ENCODE measurements at places on chromosomes 6 and 20. TPM values are rescaled to one million over a fixed set of nuclear protein-coding genes. Genes with fewer than 3 reads are reported as not detected.

HTR1E gene
- total RNA-seq: not detected

GRIK2 gene
- total RNA-seq: not detected

DNA sequence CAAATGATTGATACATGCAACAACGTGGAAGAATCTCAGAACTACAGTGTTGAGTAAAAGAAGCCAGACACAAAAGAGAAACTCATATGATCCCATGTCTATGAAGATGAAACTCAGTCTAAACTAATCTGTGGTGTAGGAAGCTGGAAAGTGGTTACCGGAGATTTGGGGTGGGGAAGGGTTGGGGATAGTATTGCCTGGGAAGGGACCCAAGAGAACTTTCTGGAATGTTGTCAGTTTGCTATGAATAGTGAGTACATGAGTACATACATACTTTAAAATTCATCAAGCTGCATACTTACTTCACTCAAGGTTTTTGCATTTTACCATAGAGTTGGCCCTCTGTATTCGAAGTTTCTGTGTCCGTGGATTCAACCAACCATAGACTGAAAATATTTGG, 106.0 kb downstream of the SAMD5 start:
- DNase-seq: no peak

DNA sequence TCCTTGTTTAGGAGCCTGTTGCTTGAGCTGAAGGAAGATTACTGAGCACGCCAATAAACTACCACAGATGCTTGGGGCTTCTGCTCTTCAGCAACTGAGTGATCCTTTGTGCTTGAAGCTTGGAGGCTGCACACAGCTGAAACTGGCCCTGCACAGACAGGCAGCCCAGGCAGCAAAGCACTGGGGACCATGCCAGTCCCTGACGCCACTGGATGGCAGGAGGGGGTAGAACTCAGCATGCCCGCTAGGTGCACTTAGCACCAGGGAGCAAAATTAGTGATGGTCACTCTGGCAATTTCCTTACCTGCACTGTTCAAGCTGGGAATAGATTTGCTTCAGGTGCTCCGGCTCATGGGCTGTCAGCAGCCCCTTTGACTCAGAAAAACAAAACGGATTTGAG, 91.5 kb downstream of the FAM50B start:
- no peak for DNase-seq

- DNase-seq: no peak
Observed at GRCh38 chr6:152598901-152599537, 38.1 kb downstream of the SYNE1 start.

GRCh38 chr6:81086991-81087390, 665.5 kb downstream of the TENT5A start:
- DNase-seq: no peak

GRCh38 chr6:151763938-151764680, 43.4 kb upstream of the ESR1 start:
- peak; percentile 17 for DNase-seq

TRIM10 gene
- total RNA-seq: 2.1 TPM

- DNase-seq: no peak
Observed at GRCh38 chr6:108951351-108951953, 103.2 kb downstream of the ARMC2 start.

MEP1A gene
- total RNA-seq: not detected

ZNF311 gene
- total RNA-seq: 1.2 TPM

DNA sequence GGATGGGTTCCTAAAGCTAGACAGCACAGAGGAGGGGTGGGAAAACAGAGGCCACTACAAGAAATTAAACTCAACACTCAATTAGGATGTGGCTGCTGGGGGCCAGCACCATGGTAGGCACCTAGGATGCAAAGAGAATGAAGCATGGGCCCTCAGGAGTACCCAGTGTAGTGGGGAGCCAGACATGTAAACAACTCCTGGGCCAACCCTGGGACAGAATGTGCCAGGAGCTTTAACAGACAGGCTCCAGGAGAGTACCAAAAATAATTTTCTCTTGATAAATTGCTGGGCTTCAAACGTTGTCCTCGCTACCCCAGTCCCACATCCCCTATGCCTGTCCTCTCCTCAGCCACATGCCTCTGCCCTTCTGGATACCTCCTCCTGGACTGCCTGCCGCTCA, 1.7 kb downstream of the TMEM151B start:
- DNase-seq: no peak

SLC17A2 gene
- not detected for total RNA-seq

MEI4 gene
- not detected for total RNA-seq

DNA sequence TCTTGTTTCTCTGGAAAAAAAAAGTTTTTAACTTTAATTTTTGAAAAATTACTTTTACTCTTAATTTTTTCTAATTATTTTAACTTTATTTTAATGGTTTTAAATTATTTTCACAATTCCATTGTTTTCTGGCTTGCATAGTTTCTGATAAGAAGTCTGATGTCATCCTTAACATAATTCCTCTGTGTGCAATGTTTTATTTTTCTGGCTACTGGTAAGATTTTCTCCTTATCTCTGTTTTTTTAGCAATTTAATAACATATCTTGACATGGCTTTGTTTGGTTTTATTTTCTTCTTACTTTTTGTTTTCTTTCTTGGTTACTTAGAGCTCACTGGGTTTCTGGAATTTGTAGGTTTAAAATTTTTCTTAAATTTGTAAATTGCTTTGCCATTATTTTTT, 114.8 kb downstream of the TBXT start:
- no peak for DNase-seq

CRISP2 gene
- total RNA-seq: not detected

DNA sequence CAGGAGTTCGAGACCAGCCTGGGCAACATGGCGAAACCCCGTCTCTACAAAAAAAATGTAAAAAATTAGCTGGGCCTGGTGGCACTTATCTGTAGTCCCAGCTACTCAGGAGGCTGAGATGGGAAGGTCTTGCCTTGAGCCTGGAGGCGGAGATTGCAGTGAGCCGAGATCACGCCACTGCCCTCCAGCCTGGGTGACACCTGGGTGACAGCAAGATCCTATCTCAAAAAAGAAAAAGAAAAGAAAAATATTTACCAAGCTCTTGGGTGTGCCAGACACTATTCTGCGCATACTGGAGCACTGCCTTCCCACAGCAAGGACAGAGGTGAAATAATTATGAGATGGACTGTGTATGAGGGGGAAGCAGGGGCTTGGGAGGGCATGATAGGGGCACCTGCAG, 19.6 kb downstream of the POFUT1 start:
- DNase-seq: peak; percentile 79

DNA sequence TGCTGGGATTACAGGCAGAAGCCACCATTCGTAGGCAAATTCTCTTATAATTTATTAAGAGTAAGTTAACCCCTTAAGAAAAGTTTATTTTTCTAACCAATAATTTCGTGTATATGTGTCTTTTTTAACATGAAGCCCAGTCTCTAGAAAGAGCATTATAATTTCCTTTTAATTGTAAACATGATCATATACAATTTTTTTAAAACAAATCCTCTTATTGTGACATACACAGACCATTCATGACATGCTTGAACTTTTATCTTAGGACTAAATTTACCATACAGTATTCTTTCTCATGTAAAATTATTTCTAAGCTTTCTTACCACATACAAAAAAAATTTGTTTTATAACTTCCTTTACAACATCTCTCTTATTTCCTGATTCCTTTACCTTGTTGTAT, 6.7 kb downstream of the ACOT13 start:
- no peak for DNase-seq

MYL9 gene
- 0.76 TPM for total RNA-seq

TGM6 gene
- total RNA-seq: not detected

DNA sequence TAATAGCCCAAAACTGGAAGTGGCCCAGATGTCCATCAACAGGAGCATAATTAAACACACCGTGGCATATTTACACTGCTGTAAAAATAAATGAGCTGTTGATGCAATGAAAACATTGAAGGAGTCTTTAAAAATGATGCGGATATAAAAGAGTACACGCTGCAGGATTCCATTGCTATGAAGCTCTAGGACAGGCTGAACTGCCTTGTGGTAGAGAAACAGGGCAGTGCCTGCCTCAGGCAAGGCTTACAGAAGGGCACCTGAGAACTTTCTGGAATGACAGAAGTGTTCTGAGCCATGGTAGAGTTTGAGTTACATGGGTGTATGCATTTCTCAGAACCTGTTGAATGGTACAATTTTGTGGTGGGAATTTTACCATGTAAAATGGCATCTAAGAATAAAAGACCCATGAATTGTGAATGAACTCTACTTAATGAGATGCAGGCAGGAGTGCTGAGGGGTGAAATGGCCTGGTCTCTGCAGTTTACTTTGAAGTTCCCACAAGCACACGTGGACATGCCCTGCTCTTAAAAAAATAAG, 45.3 kb upstream of the RIN2 start:
- no peak for DNase-seq

GPSM3 gene
- total RNA-seq: 2.2 TPM

- peak; percentile 42 for DNase-seq
Observed at GRCh38 chr20:61886721-61887595, 178.7 kb downstream of the TAF4 start.

CST7 gene
- not detected for total RNA-seq

DYNLT1 gene
- total RNA-seq: 37.5 TPM

Measured in HT-29 (cell line).